ENCODE measurements at places on chromosomes 5 and 9.

DNA sequence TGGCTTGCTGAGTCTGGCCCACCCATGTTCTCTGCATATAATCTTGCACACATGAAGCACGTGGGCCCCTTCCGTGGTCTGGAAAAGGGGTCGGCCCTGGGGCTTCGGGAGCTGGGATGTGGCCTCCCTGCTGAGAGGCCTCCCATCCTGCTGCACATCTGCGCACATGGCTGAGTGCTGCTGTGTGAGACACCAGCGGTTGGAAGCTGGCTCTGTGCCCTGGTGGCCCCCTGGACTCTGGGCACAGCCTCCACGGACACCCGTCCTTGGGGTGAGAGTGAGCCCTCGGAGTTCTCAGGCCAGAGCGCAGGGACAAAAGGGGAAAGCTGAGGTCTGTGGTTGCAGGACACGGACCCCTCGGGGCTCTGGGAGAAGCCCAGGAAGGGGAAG, 115.8 kb downstream of the RXRA start:
- no peak for DNase-seq

DNA sequence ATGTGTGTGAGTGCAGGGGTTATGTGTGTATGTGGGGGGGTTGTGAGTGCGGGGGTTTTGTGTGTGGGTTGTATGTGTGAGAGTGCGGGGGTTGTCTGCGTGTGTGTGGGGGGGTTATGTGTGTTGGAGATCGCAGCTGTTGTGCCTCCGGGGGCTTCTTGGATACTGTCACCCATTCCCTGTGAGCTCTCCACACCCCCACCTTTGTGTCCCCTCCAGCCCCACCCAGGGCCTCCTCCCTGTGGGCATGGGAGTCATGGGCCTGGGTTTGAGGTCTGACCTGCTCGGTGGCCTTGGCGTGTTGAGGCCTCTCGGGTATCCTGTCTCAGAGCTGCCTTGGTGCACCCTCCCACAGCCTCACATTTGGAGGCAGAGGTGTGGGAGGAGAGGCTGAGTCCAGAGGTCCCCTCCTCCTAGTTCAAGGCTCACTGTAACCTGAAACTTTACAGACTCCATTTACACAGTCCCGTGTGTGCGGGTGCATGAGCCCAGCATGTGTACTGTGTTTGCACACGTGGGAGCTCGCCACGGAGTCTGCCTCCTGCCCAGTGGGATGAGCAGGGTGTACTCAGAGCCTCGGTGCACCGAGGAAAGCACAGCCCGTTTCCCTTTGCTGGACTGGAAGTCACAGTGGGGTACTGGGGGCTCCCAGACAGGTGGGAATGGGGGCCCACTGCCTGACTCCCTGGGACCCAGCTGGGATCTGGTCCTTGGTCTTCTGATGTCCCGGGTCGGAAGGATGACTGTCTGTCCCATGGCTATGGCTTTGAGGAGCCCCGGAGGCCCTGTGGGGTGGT, 43.4 kb downstream of the RXRA start:
- no peak for DNase-seq

DNA sequence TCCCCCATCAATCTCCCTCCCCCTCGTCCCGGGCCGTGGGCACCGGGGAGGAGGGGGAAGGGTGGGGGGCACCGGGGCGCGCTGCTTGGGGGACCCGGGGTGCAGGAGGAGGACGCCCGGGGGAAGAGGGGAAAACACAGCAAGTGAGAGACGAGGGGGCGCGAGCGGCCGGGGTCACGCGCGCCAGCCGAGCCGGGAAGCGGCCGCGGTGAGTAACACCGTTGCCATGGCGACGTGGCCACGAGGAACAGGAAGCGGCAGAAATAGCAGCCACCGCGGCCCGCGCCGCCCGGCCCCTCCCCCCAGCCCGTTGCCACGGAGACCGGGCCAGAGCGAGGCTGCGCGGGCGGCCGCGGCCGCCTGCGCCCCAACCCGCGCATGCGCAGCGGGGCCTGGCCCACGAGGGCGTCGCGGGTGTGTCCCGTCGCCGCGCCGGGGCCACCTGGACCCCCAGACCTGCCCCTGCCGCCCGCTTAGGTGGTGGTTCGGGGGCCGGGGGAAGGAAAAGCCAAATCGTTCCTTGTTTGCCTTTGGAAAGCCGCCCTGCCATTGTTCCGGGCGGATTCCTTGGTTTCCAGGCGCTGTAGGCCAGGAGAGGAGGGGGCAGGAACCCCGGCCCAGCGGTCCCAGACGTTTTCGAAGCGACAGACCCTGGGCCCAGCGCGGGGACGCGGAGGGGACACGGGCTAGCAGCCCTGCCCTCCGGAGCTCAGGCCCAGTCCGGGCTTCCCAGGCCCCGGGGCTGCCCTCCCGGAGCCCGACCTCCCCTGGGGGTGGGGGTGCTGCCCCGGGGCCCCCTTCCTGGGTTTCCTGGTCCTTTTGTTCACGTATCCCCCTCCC, 207.1 kb downstream of the C9orf50 start:
- peak; percentile 62 for DNase-seq

DNA sequence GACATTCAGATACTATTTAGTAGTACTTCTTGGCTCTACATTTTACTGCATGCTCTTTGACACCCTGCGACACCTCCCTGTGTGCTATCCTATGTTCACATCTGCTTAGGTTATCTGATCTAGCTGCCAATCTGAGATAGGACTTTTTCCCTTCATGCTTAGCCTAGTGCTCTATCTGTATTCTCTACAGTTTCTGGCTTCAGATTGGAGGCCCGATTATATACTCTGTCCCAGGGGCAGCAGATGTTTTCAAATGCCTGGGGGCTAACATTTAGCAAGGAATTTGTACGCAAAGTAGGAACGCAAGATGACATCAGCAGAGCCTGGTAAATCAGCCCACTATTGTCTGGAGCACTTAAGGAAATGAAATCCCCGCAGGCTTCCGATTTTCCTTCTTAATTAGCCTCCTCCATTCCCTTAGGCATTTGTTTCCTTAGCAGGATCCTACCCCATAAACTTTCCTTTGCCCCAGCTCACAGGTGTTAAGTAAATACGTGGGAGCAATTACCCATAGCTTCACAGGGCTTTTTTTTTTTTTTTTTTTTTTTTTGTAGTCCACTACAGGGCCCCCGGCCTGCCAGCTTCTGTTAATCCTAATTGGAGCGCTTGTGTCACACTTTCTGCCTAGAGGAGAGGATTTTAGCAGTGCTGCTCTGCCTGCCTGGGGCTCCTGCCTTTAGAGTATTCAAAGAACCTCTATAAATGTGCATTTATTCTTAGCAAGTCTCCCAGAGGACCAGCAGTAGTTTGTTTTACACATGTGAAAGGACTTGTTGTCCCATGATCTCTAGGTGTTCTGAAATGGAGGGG, 61.1 kb upstream of the LPAR1 start:
- DNase-seq, result no peak

DNA sequence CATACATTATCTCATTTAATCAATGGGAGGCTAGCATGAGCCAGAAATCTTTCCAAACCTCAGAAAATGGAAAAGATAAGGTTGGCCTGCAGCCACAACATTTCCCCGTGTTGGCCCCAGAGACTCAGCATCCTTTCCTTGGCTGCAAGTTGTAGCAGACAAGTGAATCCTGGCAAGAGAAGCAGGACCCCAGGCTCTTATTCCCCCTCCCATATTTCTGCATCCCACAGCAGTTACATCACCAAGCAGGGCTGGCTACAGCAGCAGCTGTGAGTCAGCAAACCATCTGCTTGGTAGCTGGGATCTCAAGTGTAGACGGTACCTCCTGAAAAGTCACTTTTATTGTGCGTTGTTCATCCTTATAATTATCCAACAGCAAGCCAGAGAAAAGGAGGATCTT, 212.4 kb downstream of the GNA14 start:
- DNase-seq, result no peak

- DNase-seq, result no peak
These were observed 34.8 kb upstream of the TMC1 start for GRCh38 chr9:72486594-72486955.

DNA sequence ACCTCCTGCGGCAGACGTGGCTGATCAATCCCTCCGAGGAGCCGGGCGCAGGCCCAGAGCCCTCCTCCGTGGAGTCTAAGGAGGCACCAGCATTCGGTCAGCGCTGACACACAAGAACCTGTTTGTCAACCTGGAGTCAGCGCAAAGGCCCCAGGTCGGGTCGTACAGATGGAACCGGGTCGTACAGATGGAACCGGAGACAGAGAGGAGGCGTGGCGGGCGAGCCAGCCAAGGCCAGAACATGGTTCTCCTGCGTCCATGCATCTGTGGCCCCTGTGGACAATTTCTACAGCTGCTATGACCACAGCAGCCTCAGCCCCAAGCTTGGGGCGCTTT, 125.1 kb upstream of the SARDH start:
- no peak for DNase-seq

DNA sequence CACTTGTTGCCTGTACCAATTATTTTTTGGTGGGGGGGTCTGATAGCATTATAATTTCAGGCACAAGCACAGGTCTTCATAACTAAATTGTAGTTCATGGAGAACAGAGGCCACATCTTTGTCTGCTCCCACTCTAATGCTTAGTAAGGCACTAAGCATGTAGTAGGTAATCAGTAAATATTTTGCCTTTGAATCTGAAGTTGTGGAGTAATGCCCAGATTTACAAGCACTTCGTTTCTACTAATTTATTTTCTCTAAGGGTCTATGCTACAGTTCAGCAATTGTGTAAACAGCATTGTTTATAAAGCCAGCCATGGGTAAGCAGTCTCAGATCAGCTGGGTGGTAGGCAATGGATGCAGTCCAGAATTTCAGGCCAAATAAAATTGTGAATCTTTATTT, 78.6 kb downstream of the GRIA1 start:
- no peak for DNase-seq

DNA sequence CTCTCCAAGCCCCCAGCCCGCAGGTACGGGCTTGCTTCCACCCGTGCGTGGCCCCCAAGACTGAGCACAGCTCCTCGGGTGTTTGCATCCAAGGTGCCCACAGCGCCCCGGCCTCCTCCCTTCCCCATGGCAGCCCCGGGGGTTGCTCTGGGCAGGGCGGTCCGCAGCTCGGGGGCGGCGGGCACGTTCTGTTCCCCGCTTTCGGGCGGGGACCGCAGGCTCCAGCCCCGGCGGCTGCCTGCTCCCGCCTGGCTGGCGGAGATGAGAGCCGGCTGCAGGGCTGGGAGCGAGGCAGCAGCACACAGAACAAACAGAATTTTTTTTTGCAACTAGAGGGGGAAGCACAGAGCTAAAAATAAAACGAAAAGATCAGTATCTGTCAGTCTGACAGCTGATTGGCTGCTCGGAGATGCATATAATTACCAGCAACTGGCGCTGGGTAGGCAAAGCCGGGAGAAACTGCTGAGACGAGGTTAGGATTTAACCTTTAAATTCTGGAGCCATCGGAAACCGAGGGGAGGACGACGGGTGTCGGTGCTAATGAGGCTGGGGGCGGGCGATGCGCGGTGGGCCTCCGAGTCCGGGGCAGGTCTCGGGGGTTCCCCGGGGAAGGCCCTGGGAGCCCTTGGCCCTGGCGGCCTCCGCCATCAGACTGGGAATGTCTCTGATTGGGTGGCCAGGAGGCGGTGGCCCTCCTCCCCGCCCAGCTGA, 142.7 kb upstream of the IER5L start:
- DNase-seq, result peak; percentile 71

GRCh38 chr5:24112420-24112819, 532.4 kb downstream of the CDH10 start:
- no peak for DNase-seq

DNA sequence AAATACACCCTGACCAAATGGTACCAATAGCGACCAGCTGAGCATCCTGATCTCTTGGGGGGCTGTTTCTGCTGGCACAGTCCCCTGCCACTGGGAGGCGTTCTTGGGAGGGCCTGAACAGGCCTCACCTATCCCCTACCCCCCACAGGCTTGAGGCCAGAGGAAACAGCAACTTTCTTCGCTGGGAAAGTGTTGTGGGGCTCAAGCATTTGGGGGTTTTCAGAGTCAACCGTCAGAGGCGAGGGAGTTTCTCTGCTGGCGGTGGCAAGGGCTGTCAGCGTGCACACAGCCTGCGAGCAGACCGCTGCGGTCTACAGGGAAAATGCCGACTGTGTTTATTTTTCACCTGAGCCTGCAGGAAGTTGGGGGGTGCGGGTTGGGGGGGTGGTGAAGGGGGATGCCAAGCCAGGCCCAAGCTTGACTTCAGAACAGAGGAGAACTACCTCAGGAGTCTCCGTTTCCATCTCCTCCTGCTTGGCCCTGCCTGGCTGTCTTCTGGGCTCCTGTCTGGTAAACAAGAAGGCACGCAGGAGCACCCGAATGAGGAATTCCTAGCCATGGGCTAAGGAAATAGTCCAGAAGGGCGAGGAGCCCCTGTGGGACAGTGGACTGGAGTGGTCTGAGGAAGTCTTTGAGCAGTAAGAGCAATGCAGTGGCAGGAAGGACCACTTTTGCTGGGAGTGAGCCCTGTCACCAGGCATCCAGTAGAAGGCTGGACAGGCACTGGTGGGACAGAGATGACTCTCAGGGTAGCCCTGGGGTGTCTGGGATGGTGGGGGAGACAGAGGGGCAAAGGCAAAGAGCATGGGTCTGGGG, 18.1 kb downstream of the TCF7 start:
- no peak for DNase-seq

DNA sequence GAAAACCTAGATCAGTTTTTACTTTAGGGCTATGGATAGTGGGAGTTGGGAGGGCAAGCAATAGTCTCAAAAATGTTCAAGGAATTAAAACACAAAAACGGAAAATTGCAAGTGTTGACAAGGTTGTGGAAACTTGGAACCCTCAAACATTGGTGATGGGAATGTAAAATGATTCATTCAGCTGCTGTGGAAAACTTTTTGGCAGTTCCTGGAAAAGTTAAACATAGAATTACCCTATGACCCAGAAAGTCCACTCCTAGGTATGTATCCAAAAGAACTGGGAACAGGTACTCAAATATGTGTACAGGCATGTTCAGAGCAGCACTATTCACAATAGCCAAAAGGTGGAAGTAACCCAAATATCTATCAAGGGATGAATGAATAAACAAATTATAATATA, 1.2 kb upstream of the MSANTD3 start:
- no peak for DNase-seq

- DNase-seq, result no peak
These were observed 13.0 kb downstream of the OSMR start for GRCh38 chr5:38858839-38859238.

GRCh38 chr9:90419221-90419851, 223.3 kb downstream of the DIRAS2 start:
- DNase-seq, result no peak

DNA sequence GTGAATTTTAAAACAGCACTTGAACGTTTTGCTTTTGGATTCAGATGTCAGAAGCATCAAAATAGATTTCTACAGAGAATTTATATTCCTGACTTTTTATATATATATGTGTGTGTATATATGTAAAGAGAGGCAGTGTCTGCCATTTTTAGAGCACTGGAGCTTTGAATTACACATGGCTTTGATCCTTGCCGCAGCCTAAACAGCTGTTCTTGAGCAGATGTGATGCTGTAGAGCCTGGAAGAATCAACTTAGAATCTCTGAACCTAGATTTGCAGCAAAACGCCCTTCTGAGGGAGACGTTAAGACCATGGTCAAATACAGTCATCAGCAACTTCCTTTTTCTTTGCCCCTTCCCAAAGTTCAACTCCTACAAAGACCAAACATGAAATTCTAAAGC, 21.7 kb upstream of the C5orf47 start:
- no peak for DNase-seq

- DNase-seq, result no peak
These were observed 281.8 kb upstream of the RFX3 start for GRCh38 chr9:3807601-3808000.
